GM03348 (cell line): ENCODE measurements at places on chromosomes 2 and 18.

DNA sequence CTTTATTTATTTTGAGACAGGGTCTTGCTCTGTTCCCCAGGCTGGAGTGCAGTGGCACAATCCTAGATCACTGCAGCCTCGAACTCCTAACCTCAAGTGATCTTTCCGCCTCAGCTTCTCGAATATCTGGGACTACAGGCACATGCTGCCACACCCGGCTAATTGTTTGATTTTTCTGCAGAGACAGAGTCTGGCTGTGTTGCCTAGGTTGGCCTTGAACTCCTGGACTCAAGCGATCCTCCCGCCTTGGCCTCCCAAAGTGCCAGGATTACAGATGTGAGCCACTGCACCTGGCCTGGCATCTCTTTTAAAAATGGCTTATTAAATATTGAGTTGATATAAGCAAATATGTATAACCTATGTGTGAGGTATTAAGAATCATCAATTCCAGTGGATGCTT is 209.5 kb downstream of the FAM210A start:
- DNase-seq, result no peak

GRCh38 chr2:117820444-117820843 is 6.0 kb downstream of the DDX18 start:
- no peak for DNase-seq

- no peak for DNase-seq
Measured at GRCh38 chr18:66156946-66157687, 406.3 kb downstream of the CDH7 start.

- DNase-seq, result peak; percentile 59
Measured at GRCh38 chr18:23126376-23127056, 8.8 kb upstream of the CABLES1 start.

DNA sequence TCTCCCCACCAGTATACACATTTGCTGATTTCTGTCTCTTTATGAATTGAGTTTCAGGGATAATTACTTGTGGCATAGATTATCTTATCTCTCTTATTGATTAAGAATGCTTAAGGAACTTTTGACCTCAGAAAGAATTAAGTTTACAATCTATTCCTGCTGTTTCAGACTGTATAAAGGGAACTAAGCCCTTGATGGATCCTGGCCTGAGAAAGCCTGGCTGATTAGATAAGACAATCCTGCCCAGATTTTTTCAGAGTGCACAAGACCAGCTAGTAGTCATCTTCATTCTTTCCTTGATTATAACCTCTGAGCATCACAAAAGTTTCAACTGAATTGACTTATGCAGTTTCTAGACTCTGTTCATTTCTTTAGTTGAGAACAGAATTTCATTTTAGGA is 22.7 kb upstream of the TFPI start:
- no peak for DNase-seq

- no peak for DNase-seq
Measured at GRCh38 chr2:120988700-120989511, 253.2 kb downstream of the GLI2 start.

DNA sequence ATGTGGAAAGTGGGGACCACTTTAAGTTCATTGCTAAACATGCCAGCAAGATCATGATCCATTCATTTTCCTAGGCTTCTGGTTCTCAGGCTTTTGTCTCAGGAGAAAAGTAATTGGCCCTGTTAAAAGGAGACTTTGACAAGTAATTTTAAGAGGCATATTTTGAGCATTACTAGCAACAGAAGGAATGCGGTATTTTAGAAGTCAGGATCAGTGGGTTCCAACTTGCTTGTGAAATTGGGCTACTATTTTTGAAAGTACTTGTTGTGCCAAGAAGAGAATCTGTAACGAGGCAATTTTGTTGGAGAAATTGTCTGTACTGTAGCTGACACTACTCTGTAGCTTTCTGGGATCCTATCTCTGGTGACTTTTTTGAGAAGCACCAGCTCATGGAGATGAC is 59.4 kb downstream of the CERS6 start:
- peak; percentile 78 for DNase-seq
